Activated CD4-positive, alpha-beta T cell treated with anti-CD3 and anti-CD28 coated beads for 24 hours (primary cell): ENCODE measurements at places on chromosomes 11 and 22.

- DNase-seq: no peak
Observed at GRCh38 chr11:86491027-86491426, 116.3 kb downstream of the CCDC81 start.

- no peak for DNase-seq
Observed at GRCh38 chr11:69983897-69984438, 94.1 kb upstream of the ANO1 start.

DNA sequence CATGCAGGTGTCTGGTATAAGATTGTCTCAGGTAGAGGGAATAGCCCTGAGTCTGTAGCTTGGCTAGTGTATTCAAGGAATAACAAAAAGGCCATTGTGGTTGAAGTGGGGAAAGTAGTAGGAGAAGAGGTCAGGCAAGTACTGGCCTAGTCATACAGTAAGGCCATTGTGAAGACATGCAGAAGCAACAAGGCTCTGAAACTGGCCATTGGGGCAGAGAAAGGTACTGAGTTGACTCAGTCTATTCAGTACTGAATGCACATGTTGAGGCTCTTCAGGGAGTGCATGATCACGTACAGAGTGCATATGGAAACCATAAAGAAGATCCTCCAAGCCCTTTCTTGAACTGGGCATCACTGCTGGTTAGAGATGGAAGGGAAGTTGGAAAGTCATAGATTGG, 477.6 kb downstream of the SOX6 start:
- DNase-seq: no peak

DNA sequence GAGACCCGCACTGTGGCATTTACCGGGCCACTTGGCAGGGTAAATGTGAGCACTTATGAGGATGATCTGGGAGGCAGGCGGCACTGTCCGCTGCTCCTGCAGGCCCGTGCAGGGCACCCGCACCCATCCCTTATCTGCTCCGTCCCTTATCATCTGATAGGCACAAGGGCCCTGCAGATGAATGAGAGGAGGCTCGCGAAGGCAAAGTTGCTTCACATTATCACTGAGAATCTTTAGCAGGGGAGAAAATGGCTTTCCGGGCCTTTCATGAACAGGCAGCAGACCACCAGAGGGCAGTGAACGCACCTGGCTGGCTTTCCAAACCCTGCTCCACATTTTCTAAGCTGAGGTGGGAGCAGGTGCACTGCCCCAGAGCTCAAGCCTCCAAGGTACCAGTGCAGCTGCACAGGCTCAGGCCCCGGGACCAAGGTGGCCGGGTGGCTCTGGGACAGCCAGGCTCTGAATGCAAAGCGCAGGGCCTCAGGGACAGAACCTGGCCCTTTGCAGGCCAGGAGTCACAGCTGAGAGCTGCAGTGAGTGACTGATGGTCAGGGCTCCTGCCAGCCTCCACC, 165.6 kb downstream of the SHANK2 start:
- no peak for DNase-seq

GRCh38 chr11:20912922-20913512, 243.6 kb downstream of the NELL1 start:
- no peak for DNase-seq

DNA sequence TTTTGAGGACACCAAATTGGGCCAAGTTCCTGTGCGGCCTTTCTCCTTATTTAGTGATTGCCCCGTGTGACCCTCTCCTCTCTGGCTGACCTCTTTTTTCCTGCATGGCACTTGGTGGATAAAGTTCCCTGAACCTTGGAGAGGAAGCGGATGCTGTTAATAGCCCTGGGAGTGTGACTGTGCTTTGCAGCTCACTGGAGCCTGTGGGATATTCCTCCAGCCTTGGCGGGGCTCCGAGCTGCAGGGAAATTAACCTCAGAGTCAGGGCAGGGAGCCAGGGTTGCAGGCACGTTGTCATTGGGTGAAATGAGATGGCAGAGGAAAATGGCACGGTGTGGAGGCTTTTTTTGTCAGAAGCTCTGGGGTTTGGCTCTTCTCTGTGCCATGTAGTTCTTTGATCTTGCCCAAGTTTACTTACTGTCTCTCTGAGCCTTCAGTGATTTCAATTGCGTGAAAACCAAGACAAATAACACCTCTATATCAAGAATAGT, 965 bp downstream of the OR9Q1 start:
- no peak for DNase-seq

GRCh38 chr22:21457023-21457787, 10.0 kb upstream of the TMEM191C start:
- no peak for DNase-seq

DNA sequence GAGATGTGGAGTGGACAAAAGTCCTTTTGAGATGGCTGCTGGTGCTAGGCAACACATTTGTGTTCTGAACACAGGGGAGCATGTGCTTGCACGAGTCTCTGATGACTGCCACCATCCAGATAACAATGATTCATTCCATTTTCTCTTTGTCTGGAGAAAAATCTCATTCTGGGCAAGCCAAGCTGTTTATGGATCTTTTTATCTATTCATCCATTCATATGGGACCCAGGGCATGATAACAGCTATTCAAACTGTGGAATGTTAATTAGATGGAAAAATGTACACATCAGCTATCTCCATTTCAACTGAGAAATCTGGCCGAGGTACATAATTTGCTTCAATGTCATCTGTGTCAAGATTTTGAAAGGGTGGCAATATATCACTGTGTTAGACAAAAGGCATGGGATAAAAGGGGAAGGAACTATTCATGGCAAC, 117.5 kb upstream of the ZBED5 start:
- DNase-seq: no peak
